ENCODE measurements at places on chromosomes 5 and 9.

DNA sequence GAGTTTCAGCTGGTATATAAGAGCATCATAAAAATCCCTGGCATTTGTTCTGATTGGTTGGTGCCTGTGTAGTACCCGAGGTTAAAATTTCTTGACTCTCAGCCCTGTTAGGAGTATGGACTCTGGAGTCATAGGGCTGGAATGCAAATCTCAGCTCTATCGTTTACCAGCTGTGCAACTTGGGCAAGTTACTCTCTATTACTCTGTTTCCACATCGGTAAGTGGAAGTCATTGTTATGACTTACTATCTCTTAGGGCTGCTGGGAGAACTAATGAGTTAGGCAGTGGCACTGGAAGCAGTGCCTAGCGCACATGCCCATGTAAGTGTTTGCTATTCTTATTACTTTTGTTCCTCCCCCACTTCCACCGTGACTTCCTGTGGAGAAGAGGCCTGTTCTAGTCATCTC lies 141.6 kb downstream of the BOD1 start:
- peak; percentile 77 for DNase-seq

DNA sequence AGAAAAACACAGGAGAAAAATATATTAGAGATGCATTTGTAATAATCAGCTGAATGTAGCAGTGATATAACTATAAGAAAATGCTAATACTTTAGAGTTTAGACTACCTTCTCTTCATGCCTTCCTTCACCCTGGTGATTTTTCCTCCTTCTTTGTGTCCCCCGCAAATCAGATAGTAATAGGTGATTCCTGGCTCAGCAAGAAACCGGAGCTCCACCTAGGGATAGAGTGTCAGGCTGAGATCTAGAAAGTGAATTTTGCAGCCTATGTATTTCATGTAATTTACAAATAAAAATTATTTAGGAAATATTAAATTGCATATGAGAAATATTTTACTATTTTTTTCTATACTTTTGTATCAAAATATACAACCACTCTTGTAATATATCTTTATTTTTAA lies 109.8 kb upstream of the ST8SIA4 start:
- no peak for DNase-seq

- no peak for DNase-seq
These were observed 45.7 kb downstream of the SETX start for GRCh38 chr9:132309056-132309455.

GRCh38 chr5:64333886-64334285 lies 168.2 kb downstream of the RNF180 start:
- DNase-seq = no peak

DNA sequence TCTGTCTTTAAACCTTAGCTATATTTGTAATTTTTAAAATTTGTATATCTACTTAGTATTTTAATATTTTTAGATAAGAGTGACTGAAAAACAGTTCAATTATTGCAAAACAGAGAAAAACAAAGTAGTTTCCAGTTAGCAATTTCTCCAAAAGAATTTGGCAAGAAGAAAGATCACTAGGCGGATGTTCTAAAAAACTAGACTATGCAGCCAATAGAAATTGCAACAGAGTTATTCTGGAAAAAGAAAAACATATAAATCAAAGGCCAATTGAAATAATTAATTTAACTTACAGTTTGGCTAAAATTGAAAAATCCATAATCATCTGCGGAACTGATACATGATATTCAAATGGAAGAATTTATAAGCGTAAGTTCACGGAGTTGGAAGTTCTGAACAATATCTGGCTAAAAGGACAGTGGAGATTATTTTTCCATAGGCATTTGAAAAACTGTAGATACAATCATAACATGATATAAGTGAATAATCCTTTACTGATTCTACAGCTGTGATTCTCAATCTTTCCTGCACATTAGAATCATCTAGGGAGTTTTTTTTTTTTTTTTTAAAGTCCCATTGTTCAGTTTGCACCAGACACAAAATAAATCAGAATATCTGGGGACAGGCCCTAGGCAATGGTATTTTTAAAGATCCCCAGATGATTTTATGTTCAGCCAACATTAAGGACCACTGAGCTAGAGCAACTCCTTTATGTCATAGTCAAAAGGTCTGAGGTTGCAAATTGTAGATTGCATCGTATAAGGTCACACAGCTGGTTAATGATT lies 605.1 kb upstream of the DAB2 start:
- DNase-seq = no peak

DNA sequence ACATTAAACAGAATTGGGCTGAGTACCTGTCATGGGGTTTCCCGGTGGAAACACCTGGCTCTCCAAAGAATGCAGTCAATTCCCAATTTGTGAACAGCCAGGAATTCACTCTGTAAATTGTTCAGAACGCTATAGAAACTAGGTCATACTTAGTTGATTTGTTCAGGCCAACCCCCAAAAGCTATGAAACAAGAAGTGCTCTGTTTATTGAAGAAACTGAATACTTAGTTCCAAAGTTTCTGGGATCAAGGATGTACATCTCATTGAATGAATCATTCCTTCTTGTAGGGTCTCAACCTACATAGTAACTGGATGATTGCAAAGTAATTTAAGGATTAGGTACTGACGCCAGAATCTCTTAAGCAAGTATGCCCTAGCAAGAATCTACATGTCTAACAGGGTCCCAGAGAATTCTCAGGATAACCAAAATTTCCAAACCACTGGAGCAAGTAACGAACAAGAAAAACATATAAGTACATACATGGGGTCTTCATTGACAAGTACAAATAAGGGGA lies 659 bp upstream of the TUSC1 start:
- peak; percentile 13 for DNase-seq

- peak; percentile 59 for DNase-seq
These were observed 1.9 kb upstream of the CRB2 start for GRCh38 chr9:123353984-123354591.

DNA sequence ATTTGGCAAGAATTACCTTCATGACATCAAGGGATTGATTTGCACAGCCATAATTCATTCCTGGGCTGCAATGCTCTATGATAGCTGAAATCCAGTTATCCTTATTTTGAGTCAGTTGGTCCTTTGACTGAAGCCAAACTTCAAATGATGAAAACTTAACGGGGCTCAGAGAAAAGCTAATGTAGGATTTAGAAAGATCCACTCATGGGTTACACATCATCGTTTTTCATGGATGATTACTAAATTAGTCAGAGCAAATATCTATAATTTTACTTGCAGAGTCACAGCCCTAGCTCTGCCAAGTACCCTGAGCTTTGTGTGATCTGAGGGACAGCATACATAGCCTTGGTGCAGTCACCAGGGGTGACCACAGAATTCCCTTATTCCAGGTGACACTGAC lies 27.3 kb upstream of the MUSK start:
- DNase-seq = peak; percentile 47

DNA sequence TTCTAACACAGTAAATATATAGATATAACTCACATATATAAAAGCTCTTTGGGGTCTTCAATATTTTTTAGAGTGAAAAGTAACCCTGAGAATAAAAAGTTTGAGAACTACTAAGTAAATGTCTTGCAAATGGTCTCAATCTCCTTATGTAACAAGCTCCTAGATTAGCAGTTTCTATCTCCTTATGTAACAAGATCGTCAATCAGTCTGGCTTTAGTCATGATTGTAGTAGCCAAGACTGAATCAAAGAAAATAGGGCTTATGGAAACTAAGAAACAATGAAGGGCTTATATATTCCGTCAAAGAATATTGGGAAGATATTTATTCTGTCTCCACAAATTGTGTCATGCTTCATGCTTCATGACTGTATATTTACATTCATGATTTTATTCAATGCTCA lies 22.4 kb upstream of the FREM1 start:
- no peak for DNase-seq

- DNase-seq = peak; percentile 43
These were observed at the start of gene MSANTD3 for GRCh38 chr9:100426530-100427365. MSANTD3 (plus strand) TSS chr9:100427143; CDS start chr9:100441939, 14,796 bp downstream.

DNA sequence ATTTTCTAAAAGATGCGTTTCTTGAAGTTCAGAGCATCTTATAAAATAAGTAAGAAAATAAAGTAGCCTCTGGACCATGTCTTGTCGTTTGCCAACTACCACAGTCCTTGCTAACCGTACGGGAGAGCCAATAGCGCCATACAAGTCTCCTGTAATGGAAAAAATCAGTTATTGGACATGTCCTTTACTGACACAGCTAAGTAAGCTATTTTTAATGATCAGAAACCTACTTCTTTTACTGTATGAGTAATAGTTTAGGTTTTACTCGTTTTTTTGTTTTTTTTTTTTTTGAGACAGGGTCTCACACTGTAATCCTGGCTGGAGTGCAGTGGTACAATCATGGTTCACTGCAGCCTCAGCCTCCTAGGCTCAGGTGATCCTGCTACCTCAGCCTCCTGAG lies 37.7 kb upstream of the RAPGEF6 start:
- no peak for DNase-seq

DNA sequence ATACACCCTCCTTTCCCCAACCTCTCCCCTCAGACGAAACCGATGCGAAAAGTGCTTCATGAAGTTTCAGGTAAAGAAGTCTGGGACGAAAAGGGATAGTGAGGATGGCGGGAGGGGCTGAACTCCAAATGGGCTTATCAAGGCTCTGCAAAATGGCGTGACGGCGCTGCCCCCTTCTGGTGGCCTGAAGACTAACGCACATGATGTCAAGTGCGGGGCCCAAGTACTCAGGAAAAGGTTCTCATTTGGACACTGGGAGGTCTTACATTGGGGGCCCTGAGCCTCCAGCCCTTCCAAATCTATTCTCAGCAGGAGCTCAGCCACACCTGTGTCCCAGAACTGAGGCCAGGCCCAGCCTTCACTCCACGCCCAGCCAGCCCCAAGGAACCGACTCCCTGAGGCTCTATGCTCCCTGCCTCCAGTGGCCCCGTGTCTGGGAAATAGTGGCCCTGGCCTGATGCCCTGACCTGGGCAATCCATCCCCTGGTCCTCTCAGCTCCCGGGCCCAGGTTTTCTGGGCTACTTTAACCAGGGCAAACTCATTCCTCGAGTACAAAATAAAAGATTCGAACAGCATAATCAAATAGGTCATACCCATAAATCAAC lies 119.9 kb downstream of the KCNIP1 start:
- DNase-seq = peak; percentile 44

- DNase-seq = no peak
These were observed 18.3 kb downstream of the BTNL9 start for GRCh38 chr5:181058321-181058720.

DNA sequence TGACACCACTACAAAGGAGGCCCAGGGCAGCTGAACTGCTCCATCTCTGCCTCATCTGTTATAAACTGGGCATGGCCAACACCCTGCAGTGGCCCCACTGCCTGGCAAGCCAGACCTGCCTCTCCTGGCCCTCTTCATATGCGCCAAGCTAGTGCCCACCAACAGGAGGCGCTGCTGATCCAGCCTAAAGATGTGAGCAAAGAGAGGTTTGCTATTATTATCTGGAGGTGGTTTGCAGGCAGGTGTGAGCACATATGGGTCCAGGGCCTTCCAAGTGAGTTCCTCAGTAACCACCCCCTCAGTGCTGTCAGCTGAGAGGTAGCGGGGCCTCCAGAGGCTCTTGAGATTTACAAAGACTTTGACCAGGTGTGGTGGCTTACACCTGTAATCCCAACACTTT lies 232.2 kb downstream of the SYK start:
- no peak for DNase-seq

GRCh38 chr5:132273631-132274030 lies 16.1 kb downstream of the PDLIM4 start:
- no peak for DNase-seq

- DNase-seq = peak; percentile 13
These were observed 335.3 kb downstream of the MARCHF11 start for GRCh38 chr5:15844253-15844652.

- no peak for DNase-seq
These were observed 118.1 kb downstream of the NUDT12 start for GRCh38 chr5:103444333-103445038.

DNA sequence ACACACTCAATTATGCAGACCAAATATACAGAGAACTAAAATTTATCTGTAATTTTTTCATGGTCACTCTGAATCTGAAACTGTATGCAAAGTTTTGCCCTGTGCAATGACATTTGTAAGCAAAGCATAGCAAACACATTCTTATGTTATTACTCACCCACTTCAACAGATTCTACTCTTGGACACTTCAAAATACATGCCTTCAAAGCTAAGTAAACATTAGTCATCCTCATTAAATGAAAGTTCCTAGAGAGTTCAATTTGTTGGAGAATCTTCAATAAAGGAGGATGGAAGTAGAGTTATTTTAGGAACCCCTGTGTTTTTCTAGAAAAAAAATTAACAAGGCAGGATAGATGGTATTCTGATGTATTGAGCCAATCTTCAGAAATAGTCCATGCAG lies 639.7 kb upstream of the C9orf72 start:
- peak; percentile 79 for DNase-seq

DNA sequence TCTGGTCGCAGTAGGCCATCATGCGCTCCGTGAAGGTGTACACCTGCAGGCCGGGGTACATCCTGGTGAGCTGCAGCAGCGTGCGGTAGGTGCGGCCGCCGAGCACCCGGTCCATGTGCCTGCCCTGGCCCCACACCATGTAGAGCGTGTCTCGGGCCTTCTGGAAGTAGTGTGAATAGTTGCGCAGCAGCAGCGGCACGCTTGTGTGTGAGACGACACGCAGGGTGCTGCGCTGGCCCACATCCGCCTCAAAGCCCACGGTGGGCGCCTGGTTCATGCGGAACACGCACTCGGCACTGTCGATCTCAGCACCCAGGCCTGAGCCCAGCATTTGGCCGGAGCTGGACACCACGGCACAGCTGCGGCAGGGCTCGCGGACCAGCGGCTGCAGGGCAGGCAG lies 4.5 kb downstream of the ST6GALNAC4 start:
- DNase-seq = no peak

DNA sequence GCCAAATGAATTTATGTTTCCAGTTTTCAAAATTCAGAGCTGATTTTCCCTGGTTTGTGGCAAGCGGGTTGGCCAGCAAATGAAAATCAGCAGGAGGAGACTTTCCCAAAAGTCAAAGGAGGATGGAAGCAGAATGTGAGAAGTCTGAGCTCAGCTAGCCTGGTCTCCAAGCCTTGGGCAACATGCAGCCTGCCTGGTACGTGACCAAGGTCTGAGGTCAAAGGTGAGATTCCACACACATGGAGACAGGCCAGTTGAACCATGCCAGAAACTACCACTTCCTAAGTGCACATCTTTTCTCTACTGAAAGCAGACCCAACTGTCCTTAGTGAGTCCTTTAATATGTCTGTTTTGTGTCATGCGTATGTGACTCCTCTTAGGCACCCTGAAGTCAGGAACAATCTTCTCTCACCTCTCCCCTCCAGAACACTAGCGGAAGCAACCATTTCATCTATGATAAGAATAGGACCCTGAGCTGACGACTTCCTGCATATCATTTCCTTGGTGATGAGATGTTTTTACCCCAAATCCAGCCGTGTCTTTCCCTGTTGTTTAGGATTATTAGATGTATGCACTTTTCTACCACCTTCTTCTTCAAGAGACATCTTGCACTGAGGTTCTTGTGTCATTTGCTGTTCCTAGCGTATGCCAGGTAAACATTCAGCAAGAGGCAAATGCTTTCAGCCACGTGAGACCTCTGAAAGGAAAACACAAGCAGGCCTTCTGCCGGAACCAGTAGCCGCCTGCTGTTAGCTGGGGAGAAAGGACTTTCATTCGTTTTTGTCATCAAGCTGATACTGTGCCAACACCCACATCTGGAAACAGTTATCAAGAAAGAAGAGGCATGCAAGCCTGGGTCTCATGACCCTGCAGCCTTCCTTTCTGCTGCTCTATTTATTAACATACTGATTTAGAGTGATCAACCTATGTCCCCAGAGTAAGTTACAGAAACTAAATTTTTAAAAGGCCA lies 9.7 kb upstream of the TGFBI start:
- peak; percentile 91 for DNase-seq

Measured in amniotic epithelial cell (primary cell).